RWPE2 (cell line): ENCODE measurements at places on chromosomes 16 and 17.
A peak's percentile ranks its signal among the peaks of the same experiment; 100 is the strongest.

DNA sequence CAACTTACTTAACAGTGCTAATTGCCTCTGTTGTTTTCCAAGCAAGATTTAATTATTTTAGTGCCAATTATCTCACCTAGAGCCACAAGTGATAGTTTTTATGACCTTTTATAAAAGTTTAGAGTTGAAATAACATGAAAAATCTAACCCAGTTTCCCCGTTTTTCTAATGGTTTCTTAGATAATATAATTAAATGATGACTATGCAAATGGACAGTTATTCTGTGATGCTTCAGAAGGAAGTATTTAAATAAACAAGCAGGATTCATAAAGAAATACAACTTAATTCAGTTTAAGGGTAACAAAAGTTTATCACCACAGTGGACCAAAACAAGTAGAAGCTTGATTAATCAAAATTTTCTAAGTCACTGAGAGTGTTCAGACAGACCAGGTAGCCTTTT, 721.2 kb upstream of the SOX9 start:
- no peaks in the 10 kb centered on the region for H3K36me3 ChIP-seq
- DNase-seq: no peak
- H3K27me3 ChIP-seq: no peaks in the 10 kb centered on the region
- H3K27ac ChIP-seq: no peak overlapping the region
- H3K4me3 ChIP-seq: no peak overlapping the region
- H3K4me1 ChIP-seq: peaks cover 32% of the 10 kb centered on the region

- H3K27me3 ChIP-seq: no peaks in the 10 kb centered on the region
- H3K4me3 ChIP-seq: no peak overlapping the region
- peaks cover 33% of the 10 kb centered on the region for H3K4me1 ChIP-seq
- H3K27ac ChIP-seq: no peak overlapping the region
- DNase-seq: no peak
These were observed 4.5 kb downstream of the KRTAP3-1 start for GRCh38 chr17:41004397-41004796.

DNA sequence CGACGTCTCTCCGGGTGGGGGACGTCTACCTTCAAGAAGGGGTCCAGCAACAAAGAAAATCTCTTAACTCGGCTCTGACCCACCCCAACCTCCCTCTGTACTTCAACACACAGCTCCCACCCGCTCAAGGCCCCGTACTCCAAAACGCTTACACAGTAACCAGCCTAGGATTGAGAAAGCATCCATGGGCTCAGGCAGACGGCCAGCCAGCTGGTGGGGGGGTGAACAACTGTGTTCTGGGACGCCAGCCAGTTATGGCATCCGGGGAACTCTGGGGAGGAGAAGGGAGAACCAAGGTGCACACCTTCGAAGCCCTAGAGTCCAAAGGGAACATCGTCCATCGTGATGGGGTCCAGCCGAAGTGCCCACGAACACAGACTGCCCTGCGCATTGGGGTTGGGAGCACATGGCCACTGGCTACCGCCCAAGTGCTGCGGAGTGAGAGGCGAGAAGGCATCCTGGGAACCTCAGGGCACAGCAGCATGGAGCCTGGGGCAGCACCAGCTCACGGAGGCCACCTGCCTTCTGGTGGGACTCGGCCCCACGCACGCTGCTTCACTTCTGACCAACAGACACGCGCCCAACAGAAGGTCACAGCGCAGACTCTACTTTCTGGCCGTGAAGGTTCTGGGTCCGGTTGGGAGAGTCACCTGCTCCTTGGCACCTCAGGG, 14.3 kb downstream of the SLC16A3 start:
- peaks cover 74% of the 10 kb centered on the region for H3K36me3 ChIP-seq
- DNase-seq: peak; percentile 90
- H3K4me3 ChIP-seq: no peak overlapping the region
- no peaks in the 10 kb centered on the region for H3K27me3 ChIP-seq
- H3K27ac ChIP-seq: peak overlapping the region; percentile 91
- H3K4me1 ChIP-seq: peaks cover 72% of the 10 kb centered on the region

GRCh38 chr17:43709210-43709609, 47.5 kb upstream of the MEOX1 start:
- no peaks in the 10 kb centered on the region for H3K36me3 ChIP-seq
- DNase-seq: no peak
- no peaks in the 10 kb centered on the region for H3K4me1 ChIP-seq
- no peak overlapping the region for H3K4me3 ChIP-seq
- no peaks in the 10 kb centered on the region for H3K27me3 ChIP-seq
- no peak overlapping the region for H3K27ac ChIP-seq

DNA sequence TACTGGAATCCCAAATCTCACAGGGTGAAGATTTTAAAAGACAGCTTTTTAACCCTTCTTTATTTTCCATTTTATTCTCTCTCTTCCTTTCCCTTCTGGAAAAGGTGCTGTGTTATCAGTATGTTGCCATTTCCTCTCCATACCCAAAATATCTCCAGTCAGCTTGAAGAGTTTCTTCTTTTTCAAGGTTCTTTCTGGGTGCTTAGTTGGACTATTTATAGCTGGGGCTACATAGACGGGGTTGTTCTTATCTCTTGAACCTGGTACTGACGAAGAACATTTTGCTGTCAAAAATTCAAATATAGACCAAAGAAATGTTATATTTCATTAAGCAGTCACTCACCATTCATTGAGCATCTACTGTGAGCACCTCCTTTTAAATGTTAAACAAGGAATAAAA, 48.6 kb downstream of the IST1 start:
- H3K4me1 ChIP-seq: no peaks in the 10 kb centered on the region
- no peaks in the 10 kb centered on the region for H3K27me3 ChIP-seq
- H3K36me3 ChIP-seq: no peaks in the 10 kb centered on the region
- H3K27ac ChIP-seq: no peak overlapping the region
- no peak for DNase-seq

DNA sequence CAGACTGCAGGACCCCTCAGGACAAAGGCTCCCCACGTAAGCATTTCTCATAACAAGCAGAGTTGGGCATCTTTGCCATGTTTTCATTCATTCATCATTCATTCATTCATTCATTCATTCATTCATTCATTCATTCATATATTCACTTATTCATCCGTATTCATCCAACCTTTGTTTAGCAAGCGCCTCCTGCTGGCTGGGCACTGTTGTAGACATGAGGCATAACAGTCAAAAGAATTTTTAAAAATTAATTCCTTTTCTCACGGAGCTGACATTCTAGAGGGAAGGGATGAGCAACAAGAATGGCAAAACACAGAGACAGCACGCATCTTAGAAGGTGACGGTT, 351.7 kb upstream of the TNRC6C start:
- no peak for DNase-seq
- H3K4me3 ChIP-seq: no peak overlapping the region
- no peaks in the 10 kb centered on the region for H3K36me3 ChIP-seq
- peaks cover 12% of the 10 kb centered on the region for H3K4me1 ChIP-seq

- H3K4me1 ChIP-seq: peaks cover 25% of the 10 kb centered on the region
- no peak for DNase-seq
- no peak overlapping the region for H3K27ac ChIP-seq
- H3K27me3 ChIP-seq: no peaks in the 10 kb centered on the region
- no peaks in the 10 kb centered on the region for H3K36me3 ChIP-seq
These were observed 359.9 kb upstream of the XYLT1 start for GRCh38 chr16:17830651-17831050.

DNA sequence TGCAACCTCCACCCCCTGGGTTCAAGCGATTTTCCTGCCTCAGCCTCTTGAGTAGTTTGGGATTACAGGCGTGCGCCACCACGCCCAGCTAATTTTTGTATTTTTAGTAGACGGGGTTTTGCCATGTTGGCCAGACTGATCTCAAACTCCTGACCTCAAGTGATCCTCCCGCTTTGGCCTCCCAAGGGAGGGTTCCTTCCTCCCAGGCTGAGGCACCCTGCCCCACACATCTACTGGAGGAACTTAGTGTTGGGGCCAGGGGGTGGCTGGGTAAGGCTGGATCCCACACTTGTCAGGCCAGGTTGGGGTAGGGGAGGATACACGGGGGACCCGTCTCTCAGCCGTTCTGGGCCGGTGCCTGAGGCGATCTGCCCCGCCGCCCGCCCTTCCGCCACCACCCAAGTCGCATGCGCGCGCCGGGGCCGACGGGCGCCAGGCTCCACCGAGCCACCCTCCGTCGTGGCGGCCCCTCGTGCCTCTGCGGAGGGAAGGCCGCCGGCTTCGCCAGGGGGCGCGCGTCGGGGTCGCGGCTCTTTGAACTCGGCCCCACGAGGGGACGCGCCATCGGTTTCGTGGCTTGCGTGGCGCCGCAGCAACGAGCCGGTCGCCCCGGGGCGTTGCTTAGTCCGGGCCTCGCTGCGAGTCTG, 15.9 kb downstream of the GRB7 start:
- H3K27ac ChIP-seq: peak overlapping the region; percentile 44
- H3K4me3 ChIP-seq: peak overlapping the region; percentile 43

DNA sequence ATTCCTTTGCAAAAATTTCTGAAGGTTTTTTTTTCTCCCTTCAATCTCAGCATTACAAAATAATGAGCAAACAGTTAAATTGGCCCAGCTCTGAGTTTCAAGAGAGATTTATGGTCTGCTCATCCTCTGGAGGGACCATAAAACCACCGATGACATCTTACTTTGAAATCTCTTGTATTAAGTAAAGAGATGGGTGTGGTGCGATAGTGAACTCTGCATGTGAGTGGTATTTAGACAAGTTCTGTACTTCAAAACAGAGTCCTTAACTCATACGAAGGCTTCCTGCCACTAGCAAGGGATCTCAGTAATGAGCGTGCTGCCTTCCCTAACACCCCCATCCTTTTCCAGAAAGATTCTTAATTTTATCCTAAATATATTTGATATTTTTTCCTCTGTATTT, 2.1 kb downstream of the FAM20A start:
- H3K27ac ChIP-seq: no peak overlapping the region
- peaks cover 53% of the 10 kb centered on the region for H3K27me3 ChIP-seq
- no peak for DNase-seq
- no peak overlapping the region for H3K4me3 ChIP-seq
- no peaks in the 10 kb centered on the region for H3K4me1 ChIP-seq

DNA sequence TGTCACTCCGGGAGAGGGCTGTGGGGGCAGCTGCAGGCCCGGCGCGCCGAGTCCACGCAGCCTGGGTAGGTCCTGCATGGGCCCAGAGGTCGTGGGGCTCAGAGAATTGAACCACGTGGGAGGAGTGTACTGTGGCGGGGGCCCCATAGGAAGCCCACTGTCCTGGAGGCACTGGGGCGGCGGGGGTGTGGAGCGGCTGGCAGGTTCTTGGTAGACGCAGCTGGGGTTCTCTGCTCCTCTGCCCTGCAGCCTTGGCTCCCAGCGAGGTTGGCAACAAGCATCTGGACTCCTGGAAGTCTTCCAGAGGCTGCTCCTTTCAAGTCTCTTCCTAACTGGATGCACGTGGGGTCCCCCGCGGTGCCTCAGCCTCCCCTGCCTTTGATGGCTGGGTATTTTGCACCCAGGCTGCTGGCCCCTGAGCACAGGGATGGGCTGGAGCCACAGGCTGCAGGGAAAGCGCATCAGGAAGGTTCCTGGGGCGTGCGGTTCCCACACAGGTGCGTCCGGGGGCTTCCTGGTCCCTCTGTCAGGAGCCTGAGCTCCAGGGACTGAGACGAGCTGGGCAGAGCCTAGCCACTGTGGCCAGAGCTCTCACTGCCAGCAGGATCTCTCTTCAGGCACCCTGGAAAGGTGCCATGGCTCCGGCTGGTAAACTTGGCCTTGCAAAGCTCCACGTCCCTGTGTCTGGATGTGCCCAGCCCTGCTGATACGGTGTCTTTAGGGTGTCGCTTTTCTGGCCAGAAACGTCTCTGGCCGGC, 9.3 kb downstream of the KCTD5 start:
- H3K4me3 ChIP-seq: no peak overlapping the region
- DNase-seq: peak; percentile 58
- no peaks in the 10 kb centered on the region for H3K27me3 ChIP-seq
- peaks cover 13% of the 10 kb centered on the region; the same call in 1 of the 2 replicates for H3K36me3 ChIP-seq
- H3K27ac ChIP-seq: no peak overlapping the region

- peaks cover 66% of the 10 kb centered on the region for H3K36me3 ChIP-seq
- no peaks in the 10 kb centered on the region for H3K27me3 ChIP-seq
- peak overlapping the region; percentile 80 for H3K27ac ChIP-seq
- no peak for DNase-seq
These were observed 3.8 kb upstream of the P4HB start for GRCh38 chr17:81863833-81864768.

DNA sequence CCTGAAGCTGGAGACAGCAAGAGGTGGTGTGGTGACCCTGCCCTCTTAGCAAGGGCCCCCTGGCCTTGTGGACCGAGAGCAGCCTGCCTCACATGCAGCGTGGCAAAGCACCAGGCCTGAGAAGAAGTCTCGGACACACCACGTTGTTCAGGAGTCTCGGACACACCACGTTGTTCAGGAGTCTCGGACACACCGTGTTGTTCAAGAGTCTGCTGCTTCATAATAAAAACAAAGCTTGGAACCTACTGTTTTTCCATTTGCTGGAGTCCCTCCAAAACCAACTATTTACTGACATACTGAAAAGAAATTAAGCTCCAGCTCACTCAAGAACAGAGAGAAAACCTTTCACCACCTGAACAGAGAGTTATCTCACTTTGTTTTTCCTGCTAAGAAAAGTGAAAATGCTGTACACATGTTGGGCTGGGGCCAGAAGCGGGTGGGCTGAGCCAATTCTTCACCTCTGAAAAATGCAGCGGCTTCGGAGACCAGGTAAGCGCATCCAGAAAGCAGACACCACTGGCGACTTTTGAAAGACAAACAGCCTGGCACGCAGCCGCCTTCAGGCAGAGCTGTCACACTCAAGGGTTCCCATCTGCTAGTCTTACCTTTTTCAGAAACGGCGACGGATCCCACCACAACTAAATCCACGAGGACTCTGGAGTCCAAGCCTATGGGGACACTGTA, 8.9 kb downstream of the MTHFSD start:
- no peaks in the 10 kb centered on the region for H3K27me3 ChIP-seq
- H3K36me3 ChIP-seq: peaks cover 71% of the 10 kb centered on the region
- H3K4me1 ChIP-seq: no peaks in the 10 kb centered on the region

GRCh38 chr17:83086199-83086880, 6.9 kb downstream of the METRNL start:
- no peak for DNase-seq
- H3K36me3 ChIP-seq: no peaks in the 10 kb centered on the region
- H3K27me3 ChIP-seq: no peaks in the 10 kb centered on the region
- no peak overlapping the region for H3K4me3 ChIP-seq

- no peaks in the 10 kb centered on the region for H3K27me3 ChIP-seq
- peak; percentile 97 for DNase-seq
- peaks cover 34% of the 10 kb centered on the region for H3K4me1 ChIP-seq
These were observed 44.7 kb downstream of the CHD9 start for GRCh38 chr16:53099318-53100130.
